CD4-positive, alpha-beta T cell treated with Interleukin-10 for 1 hour (primary cell): ENCODE measurements at places on chromosomes 3 and 15.

GRCh38 chr15:39597751-39598185 lies 16.9 kb downstream of the THBS1 start:
- no peak for DNase-seq

DNA sequence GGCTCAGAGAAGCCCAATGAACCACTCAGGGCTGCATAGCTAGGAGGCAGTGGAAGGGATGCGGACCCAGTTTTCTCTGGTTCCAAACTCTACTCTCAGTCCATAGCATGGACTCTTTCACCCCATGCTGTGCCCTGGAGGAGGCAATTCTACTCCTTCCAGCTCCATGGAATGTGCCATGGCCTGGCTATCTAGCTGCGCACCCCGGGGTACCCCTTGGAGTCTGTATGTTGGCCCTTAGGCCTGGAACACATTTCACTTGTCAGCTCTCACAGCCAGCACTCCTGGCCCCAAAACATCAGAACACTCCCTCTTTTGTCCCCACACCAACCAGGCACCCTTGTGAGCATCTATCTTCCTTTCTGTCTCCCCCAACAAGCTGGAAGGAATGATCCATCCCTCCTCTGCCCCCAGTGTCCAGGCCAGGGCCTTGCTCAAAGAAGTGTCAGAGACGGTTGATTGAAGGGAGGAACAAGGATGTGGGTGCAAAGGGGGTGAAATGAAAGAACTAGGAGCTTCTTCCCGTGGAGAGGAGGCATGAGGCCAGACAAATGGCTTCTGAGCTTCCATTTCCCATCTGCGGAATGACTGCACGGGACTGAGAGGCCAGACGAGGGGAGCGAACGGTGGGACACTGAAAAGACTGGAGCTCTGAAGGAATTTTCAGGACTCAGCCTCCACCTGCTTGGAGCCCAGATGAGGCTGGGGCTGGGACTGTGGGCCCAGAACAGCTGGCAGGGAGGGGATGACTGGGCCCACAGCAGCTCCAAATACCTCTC lies 2.8 kb downstream of the PRSS50 start:
- DNase-seq = no peak

DNA sequence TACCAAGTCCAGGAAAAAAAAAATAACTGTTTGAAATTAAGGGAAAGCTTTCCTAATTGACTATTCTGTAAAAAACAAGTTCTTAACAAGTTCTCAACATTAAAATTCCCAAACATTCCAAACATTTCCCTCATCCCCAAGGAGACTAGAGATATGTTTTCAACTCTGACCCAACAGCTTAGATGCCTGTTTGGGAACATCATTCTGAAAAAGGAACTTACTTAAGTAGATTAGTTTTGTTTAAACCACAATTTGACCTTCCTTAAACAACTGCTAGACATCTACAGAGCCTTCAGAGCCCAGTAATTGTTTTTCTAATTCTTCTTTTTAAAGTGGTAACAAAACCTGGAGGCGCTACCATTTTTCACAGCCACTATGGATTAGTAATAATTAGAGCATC lies 12.8 kb downstream of the UBR1 start:
- DNase-seq = no peak

- DNase-seq = no peak
Measured at GRCh38 chr3:154904328-154904727, 175.8 kb upstream of the MME start.

DNA sequence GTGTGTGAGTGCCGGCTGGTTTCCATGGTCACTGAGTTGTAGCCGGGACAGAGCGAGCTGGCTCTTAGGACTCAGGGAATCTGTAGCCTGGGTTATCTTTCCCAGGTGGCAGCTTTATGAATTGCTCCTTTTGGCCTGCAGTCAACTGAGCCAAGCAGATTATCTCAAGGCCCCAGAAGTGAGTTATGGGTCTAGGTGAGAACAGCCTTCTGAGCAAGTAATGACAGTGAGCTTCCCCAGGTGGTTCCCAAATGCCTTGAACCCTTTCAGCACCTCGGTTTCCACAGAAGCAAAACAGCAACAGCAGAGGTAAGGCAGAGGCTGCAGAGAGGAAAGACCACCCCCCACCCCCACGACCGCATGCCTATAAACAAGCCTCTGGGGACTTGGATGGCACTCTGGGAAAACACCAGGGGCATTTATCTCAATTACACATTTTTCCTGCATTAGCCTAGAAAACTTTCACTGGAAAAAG lies 56.7 kb upstream of the DGKG start:
- DNase-seq = no peak

- no peak for DNase-seq
Measured at GRCh38 chr3:137332297-137332696, 374.5 kb downstream of the IL20RB start.

DNA sequence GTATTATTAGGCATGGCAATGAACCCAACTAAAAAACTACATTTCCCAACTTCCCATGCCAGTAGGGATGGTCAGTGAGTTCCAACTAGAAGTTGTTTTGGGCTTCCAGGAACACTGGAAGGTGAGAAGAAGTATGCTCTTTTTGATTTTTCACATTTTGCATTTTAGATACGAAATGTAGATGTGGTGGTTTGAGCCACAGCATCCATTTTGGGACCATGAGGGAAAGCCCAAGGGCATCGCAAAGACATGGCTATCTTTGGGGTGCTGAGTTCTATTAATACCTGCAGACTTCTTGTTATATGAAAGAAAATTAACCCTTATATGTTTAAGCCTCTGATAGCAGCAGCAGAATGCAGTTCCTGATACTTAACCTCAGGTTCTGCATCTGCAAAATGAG lies 62.9 kb downstream of the PTPRG start:
- DNase-seq = no peak

GRCh38 chr3:179811321-179812095 lies 158.7 kb downstream of the USP13 start:
- peak; percentile 8 for DNase-seq

- DNase-seq = no peak
Measured at GRCh38 chr3:8755564-8756237, 13.7 kb downstream of the OXTR start.

DNA sequence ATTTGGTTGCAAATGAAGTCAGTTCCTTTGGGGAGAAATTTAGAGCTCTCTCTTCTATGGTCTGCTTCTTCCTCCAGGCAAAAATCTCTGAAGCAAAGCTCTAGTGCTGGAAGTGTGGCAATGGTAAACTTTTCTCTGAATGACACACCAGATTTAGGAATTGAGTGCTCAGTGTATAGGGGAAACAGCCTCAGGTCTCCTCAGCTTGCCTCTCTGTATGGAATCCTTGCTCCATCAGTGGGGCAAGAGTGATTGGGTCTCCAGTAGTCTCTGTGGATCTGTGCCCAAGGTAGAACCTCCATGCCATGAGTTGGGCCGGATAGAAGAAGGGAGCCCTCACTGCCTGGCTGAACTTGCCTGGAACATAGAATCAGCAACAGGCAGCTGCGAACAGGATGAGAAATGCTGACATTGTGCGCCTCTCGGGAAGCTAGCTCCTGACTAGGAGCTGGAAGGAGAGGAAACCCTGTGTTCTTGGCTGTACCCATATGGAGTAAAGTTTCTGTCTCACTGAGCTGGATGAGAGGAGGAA lies 156.1 kb downstream of the WNT7A start:
- no peak for DNase-seq

GRCh38 chr15:73683257-73683776 lies 866 bp upstream of the CD276 start:
- no peak for DNase-seq

GRCh38 chr3:127531821-127532220 lies 58.7 kb downstream of the TPRA1 start:
- DNase-seq = no peak

- no peak for DNase-seq
Measured at GRCh38 chr3:38116471-38117162, 20.3 kb downstream of the ACAA1 start.

GRCh38 chr3:106161246-106161645 lies 292.4 kb upstream of the CBLB start:
- no peak for DNase-seq

DNA sequence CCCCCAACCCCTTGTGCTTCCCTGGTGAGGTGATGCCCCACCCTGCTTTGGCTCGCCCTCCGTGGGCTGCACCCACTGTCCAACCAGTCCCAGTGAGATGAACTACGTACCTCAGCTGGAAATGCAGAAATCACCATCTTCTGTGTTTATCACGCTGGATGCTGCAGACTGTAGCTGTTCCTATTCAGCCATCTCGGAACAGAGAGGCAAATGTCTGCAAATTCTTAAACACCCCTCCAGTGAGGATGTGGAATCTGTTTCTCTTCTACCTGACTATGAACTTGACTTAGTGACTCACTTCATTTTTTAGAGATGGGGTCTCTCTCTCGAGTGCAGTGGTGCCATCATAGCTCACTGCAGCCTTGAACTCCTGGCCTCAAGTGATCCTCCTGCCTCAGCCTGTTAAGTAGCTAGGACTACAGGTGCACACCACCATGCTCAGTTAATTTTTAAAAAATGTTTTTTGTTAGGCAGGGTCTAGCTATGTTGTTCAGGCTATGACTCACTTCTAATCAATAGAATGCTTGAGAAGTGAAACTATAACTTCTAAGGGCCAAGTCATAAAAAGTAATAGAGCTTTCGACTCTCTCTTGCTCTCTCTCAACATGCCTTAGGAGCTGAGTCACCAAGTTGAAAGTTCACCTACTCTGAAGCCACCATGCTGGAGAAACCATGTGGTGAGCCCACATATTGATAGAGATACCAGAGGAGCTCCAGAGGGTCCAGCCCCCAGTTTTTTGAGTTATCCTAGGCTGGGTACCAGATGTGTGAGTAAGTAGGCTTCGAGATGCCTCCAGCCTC lies 11.5 kb upstream of the PARP14 start:
- DNase-seq = no peak
